Stimulated activated CD4-positive, alpha-beta T cell treated with anti-CD3 and anti-CD28 coated beads, Interleukin-15, amount 100 ng/mL, for 48 hours (primary cell): ENCODE measurements at places on chromosomes 12 and 14.
A peak's percentile ranks its signal among the peaks of the same experiment; 100 is the strongest.

DNA sequence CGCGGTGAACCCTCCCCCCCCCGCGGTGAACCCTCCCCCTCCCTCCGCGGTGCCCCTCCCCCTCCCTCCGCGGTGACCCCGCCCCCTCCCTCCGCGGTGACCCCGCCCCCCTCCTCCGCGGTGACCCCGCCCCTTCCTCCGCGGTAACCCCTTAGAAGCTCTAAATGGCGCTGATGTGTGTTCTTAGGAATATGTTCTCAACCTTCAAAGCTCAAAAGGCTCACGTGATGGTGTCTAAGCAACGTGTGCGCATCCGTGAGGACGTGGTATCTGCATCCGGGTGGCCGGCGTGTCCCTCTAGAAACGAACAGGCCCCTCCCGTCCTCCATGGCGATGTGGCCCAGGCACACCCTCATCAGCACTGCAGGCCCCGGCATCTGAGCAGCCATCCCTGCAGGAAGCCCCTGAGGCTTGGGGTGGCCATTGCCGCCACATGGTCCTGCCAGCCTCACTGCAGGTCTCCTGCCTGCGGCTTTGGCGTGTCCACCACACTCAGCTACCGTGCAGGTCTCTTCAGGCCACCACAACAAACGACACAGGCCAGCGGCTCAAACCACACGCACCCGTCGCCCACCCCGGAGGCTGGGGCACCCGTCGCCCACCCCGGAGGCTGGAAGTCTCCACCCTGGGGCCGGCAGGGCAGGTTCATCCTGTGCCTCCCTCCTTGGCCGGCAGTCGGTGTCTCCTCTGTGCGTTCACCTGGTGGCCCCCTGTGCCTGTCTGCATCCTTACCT, 14.5 kb upstream of the FBRSL1 start:
- DNase-seq: no peak

- peak; percentile 92 for DNase-seq
These were observed at the start of gene R3HDM2 for GRCh38 chr12:57430931-57431566. R3HDM2 (minus strand) TSS chr12:57431043; CDS start chr12:57310428, 120,615 bp downstream.

DNA sequence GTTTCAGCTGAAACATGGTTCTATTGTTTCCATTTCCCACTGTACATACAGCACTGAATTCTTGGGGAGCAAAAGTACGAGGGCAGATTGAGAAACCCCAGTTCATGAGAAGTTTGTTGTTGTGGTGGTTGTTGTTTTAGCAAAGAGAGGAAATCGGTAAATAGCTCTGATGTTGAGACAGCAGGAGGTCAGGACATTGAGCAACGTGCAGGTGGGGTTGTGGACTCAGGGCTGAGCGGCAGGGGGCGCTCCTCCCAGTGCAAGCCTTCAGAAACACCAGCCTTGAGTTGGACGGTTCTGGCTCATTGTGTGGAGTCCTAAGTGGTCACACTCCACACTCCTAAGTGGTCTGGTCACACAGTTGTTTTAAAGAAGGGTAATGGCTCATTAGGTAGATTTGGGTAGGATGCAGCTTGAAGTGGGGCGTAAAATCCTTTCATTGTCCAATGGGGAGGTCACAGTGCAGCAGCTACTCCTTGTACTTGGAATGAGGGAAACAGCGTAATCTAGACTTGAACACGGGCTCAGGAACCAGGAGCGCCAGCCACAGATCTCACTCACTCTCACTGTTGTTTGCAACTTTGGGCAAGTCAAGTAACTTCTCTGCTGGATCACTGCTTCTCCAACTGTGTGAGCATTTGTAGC, 14.5 kb upstream of the PWP1 start:
- peak; percentile 33 for DNase-seq

- no peak for DNase-seq
These were observed 47.9 kb downstream of the ASCL4 start for GRCh38 chr12:107822356-107822755.

DNA sequence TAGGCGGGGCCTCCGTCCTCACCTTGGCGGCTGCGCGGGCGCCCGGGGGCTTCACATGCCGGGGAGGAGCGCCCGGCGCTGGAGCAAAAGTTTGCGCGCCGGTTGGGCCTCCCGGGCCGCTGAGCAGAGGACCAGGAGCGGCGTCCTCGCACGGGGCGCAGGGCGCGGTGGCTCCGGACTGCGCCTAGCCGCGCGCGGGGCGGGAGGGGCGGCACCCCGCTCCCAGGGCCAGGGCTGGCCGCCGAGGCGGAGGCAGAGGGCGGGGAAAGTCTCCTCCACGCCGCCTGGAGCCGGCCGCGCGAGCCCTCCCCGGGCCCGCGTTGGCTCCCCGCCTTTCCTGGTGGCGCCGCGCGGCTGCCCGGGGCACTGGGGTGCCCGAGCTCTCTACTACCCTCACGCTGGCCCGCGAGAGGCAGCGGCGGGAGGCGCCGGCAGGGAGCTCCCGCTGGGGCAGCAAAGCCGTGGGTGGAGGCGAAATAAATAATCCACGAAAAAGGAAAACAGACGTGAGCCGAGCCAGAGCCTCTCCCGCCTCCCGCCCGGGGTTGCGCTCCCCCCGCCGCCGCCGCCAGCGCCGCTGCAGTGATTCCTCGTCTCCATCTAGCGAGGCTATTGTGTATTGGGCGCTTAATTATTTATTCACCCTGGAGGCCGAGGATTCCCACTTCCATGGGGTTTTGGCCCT, 400 bp upstream of the PRIMA1 start:
- no peak for DNase-seq

- DNase-seq: no peak
These were observed 355.5 kb downstream of the SNAPC1 start for GRCh38 chr14:62117751-62118105.

DNA sequence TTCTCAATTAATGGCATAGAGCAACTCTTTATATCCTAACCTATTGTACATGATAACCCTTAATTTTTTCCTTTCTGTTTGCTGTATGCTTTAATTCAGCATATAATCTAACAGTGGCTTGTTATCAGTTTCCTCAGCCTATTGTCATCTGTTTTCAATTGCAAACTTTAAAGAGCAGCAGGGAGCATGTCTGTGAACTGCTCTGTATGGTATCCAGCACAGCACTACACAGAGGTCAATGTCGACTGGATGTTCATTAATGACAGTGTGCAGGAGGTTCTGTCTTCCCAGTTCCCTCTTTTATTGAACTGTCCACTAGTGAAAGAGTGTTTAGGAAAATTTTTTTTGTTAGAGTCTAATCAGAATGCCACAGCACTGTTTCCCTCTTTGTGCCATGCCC, 609.1 kb downstream of the SOX5 start:
- DNase-seq: no peak

GRCh38 chr14:92356677-92357076, 33.7 kb downstream of the SLC24A4 start:
- DNase-seq: no peak

DNA sequence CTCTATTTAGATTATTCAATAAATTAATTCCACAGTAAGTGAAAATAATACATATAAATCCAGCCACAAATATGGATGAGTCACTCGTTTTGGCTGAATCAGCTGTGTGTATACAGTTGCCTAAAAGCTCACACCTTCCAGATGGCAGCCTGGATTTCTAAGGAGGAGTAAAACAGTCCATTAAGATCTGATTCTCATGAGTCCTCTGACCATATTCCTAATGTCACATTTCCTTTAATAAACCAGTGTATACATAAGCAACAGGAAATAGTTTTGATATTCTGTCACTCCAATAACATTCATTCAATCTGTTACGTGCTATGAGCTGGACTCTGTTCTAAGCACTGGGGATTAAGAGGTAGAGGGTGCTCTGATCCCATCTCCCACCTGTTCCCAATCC, 21.8 kb downstream of the MDM1 start:
- DNase-seq: no peak

- no peak for DNase-seq
These were observed 465.1 kb downstream of the FUT8 start for GRCh38 chr14:65877624-65878023.

DNA sequence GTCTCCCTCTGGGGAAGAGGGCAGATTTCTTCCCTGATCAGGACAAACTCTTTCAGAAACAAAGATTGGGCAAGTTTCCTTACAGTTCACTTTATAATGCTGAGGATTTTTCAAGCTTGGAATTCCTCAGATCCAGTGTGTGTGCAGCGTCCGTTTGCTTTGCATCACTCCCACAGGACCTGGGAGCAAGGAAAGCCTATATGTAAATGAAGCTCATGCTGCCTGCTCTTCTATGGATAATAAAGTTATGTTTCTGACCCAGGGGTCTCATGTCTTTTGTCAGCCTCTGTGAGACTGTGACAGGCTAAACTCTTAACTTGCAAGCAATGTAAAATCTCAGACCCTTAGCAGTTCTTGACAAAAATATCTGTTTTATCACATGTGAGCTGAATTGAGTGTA, 41.6 kb downstream of the TRHDE start:
- no peak for DNase-seq

DNA sequence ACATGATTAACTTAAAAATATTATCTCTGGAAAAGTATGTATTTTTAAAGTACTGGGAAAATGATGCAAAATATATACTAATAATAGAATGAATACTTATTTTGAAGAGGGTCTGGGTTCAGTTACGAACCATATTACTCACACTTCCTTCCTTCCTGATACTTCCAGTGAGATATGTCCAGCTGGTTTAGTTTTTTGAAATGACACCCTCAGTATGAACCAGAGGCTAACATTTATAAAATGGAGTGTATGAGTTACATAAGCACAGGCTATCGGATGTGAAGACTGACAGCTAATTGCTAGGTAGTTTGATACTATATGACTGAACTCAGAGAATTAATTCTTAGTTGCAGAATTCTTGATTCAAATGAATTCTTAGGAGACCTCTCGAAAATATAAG, 122.9 kb downstream of the OTOGL start:
- DNase-seq: no peak

- no peak for DNase-seq
These were observed 26.7 kb downstream of the MED21 start for GRCh38 chr12:27048822-27049752.
